Left ventricle myocardium inferior (tissue), 1 donor: ENCODE measurements at places on chromosomes 12 and 14.

- no peaks in the 10 kb centered on the region for H3K27me3 ChIP-seq
- DNase-seq, result no peak
- no peaks in the 10 kb centered on the region for H3K36me3 ChIP-seq
These were observed 354.2 kb downstream of the TMEM132D start for GRCh38 chr12:129549656-129550055.

GRCh38 chr12:122895320-122895703 lies 612 bp downstream of the VPS37B start:
- H3K36me3 ChIP-seq, result no peaks in the 10 kb centered on the region
- H3K4me1 ChIP-seq, result peaks cover 60% of the 10 kb centered on the region
- DNase-seq, result no peak
- no peaks in the 10 kb centered on the region for H3K27me3 ChIP-seq

- H3K4me3 ChIP-seq, result no peak overlapping the region
- H3K36me3 ChIP-seq, result peaks cover 5% of the 10 kb centered on the region
- H3K27me3 ChIP-seq, result no peaks in the 10 kb centered on the region
- H3K4me1 ChIP-seq, result peaks cover 12% of the 10 kb centered on the region
- H3K27ac ChIP-seq, result no peak overlapping the region
These were observed 101.1 kb downstream of the CRACR2A start for GRCh38 chr12:3651585-3652424.

DNA sequence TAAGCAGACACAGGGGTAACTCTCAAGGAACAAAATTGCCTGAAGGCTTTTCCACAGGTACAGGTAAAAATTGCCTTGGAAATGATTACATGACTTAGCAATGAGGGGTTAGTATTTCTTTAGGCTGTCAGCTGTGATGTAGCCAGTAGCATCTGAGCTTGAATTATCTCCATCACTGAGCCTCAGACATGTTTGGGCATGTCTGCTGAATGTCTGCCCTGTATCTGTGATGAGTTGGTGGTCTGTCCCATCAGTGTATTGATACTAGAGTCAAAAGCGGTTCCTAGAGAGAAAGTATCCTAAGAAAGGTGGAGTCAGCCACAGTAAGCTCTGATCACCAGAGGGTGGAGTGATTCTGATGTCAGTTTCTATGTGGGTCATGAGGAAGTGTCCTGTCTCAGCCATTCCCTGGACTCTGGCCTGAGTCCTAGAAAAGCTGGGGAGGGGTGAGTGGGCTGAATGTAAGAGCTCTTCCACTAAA lies 16.3 kb downstream of the AKAP6 start:
- DNase-seq, result no peak
- no peak overlapping the region for H3K4me3 ChIP-seq
- H3K36me3 ChIP-seq, result no peaks in the 10 kb centered on the region

DNA sequence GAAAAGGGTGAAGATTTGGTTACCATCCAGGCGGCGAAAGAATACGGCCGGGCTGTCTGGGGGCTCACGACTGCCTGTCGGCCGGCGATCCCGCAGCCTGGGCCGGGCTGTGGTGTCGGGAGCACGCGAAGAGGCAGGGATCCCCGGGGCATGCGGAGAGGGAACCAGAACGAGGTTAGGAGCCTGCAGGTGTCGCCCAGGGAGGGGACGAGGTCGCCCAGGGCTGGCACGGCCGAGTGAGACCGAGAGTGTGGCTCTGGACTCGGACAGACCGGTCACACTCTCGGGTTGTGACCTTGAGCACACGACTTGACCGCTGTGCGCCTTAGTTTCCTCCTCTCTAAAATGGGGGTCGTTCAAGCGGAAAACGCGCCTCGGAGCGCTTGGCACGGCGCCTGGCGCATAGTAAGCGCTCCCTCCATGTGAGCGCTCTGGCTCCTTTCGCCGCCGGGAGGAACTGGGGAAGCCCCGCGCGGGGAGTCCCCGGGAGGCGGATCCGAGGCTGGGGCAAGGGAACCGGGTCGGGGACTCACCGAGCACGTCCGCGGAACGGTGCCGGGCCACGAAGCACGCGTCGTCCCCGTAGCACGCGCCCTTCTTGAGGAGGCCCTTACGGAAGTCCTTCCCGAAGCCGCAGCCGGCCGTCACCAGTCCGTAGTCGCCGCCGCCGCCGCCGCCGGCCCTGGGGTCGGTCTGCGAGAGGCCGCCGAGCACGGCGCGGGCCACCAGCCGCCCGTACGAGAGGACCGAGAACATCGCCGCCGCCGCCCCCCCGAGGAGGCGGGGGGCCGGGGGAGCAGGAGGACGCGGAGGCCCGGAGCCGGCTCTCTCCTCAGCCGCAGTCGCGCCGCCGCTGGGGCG lies 612 bp downstream of the PPTC7 start:
- peak overlapping the region; percentile 75 for H3K4me3 ChIP-seq
- peaks cover 82% of the 10 kb centered on the region for H3K4me1 ChIP-seq
- no peaks in the 10 kb centered on the region for H3K36me3 ChIP-seq
